GM18507 (cell line): ENCODE measurements at places on chromosomes 1 and 21.

DNA sequence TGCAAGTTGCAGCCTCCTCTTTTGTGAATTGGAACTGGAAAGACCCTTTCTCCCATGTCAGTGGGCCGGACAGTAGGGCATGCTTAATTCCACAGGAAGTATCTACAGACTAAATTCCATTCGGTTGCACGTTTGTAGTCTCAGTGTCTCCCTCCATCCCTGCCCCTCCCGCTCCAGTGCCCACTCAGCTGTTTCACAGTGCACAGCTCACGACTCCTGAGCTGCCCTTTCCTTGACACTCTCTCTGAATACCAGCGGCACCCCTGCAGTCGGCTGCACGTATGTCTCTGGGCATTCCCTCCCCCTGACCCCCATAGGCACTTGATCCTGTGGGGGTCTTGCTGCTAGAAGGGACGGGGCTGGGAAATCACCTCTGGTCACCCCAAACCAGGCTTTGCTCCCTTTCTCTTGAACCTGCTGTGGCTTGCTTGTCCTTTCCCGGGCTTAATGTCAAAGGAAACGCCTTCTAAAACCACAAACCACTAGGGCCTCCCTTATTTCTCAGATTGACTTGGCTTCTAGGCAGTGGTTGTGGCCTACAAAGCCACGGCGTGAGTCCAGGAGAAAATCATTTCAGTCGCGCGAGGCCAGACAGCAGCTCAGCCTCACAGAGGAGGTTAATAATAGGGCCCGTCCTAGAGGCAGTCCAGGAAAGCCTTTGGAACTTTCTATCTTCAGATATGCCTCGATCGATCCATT lies 365.3 kb upstream of the PROX1 start:
- DNase-seq = no peak

DNA sequence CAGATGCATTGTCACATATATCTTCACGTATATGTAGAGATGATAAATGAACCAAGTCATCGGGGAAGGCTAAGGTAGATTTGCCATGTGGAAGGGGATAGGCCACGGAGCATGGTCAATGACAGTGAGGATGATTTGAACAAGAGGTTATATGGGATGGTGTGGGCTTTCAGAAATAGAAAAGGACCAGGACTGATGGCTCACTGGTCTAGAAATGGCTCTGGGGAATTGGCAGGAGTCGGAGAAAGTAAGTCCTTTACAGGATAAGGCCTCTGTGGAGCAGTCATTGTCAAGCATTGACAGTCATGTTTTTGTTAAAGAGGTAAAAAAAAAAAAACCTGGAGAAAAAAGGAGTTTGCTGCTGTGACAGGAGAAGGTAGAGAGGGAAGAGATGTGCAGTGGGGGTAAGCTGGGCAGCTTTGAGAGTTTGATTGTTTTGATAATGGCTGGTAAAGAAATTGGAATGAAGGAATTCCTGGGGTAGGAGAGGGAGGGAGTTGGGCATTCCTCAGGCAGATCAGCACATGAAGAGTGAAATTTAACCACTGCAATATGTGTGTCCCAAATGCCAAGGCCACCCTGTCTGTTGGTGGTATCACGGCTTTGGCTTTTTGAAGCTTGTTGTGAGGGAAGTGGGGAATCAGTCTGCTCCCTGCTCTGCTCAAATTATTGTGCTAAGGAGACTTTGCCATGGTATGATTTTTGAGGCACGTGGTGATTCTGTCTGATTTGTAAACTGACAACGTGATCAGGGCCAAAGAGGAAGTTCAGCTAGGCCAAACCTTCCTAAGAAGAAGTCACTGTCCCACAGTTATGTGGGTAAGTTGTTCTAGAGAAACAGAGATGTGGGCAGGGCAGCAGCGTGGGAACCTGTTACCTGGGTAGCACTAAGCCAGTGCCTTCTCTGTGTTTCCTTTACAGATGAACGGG lies 26.0 kb downstream of the MACF1 start:
- no peak for DNase-seq

GRCh38 chr1:180842491-180843275 lies 70.0 kb upstream of the KIAA1614 start:
- DNase-seq = no peak

DNA sequence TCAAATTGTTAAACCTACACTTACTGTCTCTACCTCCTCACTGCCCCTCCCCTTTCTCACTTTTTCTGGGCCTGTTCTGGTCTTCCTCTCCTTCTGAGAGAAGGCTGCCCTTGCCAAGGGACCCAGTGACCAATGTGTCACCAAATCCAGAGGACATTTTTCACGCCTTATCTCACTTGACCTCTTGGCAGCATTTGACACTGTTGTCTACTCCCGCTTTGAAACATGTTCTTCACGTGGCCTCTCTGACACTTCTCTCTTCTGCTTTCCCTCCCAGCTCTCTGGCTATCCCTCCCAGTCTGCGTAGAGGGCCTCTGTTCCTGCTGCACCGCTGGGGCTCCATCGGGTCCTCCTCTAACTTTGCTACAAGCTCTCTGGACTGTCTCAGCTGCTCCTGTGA lies 25.3 kb downstream of the KCNQ4 start:
- no peak for DNase-seq

DNA sequence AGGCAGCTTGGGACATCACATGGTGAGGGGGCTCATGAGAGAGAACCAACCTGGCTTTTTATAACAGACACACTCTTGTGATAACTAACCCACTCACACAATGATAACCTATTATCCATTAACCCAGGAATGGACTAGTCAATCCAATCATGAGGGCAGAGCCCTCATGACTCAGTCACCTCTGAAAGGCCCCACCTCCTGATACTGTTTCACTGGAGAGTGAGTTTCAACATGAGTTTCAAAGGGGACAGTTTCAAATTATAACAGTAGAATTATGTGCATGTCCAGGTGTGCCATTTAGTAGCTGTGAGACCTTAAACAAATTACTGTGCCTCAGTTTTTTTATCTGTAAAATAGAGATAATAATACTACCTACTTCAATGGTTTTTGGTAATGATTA lies 47.6 kb upstream of the PPP2R5A start:
- DNase-seq = peak; percentile 33

GRCh38 chr1:46158312-46159281 lies 16.3 kb upstream of the TSPAN1 start:
- no peak for DNase-seq
